ENCODE measurements at places on chromosomes 3 and 15.

DNA sequence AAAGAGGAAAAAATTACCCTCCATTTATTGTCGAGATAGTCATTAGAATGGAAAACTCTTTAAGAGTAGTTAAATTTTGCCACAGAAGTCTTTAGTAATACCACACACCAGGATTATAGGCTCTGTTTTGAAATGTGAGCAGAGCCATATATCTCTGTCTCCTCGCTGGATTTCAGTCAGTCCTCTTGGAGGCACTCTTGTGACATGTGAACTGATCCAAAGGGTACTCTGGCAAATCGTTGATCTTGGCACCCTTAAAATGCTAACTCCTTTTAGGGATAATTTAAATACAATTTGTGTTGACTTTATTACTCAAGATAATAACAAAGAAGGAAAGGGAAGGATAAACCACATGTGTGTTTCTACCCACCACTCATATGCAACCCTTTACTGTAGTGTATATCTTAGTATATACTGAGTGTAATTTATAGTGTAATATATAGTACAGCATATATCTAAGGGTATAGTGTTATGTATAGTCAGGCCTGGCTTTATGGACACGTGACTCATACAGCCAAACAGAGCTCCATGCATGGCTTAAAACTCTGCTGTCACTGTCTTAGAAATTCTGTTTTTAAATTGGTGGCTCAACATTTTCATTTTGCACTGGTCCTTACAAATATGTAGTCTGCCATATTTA, 12.3 kb upstream of the KPNA4 start:
- DNase-seq = no peak

DNA sequence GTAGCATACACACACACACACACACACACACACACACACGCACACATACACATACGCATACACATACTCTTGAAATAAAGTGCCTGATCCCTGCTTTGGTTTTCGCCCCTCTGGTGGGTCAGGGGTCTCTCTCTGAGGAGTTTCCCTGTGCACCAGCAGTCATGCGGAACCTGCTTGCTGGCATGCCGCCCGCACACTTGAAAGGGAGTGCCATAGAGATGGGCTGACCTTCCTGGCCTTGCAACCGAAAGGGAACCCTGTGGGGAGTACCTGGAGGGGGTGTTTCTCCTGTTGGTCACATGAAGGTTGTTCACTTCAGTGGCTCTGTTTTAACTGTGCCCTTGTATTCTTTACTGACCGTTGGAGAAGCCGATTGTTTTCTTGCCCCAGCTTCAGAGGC, 752.3 kb downstream of the NR2F2 start:
- DNase-seq = no peak

DNA sequence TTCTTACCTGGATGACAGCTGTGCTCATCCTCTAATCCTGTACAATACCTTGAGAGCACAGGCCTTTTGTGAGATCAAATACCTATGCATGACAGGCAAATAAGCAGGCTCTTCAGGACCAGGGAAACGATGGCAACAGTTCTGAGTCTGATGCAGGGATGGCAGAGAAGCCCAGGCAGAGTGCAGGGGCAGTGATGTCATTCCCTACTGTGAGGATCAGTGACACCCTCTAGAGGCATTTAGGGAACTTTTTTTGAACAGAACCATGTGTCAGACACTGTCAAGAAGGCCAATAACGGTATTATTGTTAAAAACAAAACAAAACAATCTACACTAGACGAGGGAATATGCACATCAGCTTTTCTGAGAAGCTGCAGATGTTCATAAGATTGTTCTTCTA, 314.8 kb upstream of the CTDSPL start:
- DNase-seq = no peak

DNA sequence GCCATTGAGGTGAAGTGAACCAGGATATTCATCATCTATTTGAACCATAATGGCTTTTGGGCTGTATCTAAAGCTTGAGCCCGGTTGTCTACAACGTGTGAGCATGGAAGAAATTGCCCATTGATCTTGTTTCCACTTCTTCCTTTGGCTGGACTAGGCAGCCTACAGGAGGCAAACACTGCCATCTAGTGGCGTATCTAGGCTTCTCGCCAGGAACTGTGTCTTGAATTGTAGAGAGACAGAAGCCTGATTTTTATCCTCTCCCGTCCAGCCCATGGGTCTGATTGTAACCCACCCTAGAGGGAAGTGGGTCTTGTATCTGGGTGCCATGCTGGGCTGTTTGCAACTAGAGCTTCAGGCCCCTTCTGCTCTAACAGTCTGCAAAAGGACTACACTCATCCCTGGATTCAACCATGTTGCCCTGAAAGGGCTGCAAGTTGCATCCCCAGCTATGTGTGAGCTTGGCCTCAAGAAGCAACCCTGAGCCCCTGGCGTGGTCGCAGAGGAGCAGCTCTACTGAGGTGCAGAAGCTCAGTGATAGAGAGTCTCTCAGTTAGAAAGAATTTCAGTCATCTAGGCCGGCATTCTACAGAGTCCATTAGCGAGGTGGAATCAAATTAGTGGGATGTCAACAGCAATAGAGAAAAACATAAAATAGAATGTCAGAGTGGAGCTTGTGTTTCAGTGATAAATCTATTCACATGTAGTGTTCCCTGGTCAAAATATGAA, 170.2 kb upstream of the UMPS start:
- no peak for DNase-seq

- no peak for DNase-seq
Measured at GRCh38 chr3:152496286-152496685, 227.6 kb downstream of the MBNL1 start.

DNA sequence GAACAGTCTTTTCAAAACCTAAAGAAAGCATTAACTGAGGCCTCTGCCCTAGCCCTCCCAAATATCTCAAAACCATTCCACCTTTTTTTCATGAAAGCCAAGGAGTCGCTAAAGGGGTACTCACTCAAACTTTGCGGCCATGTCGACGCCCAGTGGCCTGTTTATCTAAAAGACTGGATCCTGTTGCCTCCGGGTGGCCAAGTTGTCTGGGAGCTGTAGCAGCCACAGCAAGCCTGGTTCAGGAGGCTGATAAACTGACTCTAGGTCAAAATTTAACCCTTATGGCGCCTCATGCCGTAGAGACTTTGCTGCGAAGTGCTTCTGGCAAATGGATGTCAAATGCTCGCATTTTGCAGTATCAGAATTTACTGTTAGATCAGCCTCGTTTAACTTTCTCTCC, 39.5 kb downstream of the ZBTB11 start:
- no peak for DNase-seq

DNA sequence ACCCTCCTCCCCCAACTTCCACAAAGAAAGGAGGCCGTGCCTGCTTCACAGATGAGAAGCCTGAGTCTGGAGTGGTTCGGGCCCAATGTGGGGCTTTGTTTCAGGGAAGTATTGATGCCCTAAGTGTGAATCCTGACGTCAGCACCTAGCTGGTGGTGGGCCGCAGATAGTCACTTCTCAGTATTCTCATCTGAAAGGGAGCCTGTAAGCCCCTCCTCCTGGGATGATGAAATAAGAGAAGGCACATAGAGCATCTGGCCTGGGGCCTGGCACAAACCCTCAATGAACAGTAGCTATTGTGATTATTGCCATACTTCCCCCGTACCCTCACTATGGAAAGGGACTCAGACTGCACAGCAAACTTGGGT, 24.8 kb downstream of the LINGO1 start:
- DNase-seq = no peak

- DNase-seq = no peak
Measured at GRCh38 chr3:110569073-110569472, 502.5 kb upstream of the NECTIN3 start.

DNA sequence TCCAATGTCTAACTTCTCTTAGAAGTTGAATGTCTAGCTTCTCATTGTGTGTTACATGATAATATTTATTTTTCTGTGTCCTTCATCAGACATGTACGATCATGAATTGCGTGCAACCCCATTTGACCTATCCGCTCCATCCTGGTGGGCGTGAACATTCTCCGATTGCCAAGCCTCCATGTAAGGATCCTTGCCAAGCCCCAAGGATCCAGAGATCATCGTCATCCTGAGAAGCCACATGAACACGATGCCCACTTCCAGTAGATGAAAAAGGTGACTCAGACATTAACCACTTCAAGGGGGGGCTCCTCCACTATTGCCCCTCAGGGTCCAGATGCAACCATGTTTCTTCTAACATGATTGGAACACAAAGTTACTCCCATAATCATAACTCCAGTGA, 25.5 kb upstream of the KNG1 start:
- no peak for DNase-seq

DNA sequence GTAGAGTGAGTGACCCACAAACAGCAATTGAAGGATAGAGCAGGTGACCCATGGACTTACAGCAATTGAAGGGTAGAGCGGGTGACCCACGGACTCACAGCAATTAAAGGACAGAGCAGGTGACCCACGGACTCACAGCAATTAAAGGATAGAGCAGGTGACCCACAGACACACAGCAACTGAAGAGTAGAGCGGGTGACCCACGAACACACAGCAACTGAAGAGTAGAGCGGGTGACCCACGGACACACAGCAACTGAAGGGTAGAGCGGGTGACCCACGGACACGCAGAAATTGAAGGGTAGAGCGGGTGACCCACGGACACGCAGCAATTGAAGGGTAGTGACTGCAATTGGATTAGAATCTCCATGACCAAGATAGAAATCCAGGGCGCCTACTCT, 9.8 kb upstream of the TNK2 start:
- no peak for DNase-seq

DNA sequence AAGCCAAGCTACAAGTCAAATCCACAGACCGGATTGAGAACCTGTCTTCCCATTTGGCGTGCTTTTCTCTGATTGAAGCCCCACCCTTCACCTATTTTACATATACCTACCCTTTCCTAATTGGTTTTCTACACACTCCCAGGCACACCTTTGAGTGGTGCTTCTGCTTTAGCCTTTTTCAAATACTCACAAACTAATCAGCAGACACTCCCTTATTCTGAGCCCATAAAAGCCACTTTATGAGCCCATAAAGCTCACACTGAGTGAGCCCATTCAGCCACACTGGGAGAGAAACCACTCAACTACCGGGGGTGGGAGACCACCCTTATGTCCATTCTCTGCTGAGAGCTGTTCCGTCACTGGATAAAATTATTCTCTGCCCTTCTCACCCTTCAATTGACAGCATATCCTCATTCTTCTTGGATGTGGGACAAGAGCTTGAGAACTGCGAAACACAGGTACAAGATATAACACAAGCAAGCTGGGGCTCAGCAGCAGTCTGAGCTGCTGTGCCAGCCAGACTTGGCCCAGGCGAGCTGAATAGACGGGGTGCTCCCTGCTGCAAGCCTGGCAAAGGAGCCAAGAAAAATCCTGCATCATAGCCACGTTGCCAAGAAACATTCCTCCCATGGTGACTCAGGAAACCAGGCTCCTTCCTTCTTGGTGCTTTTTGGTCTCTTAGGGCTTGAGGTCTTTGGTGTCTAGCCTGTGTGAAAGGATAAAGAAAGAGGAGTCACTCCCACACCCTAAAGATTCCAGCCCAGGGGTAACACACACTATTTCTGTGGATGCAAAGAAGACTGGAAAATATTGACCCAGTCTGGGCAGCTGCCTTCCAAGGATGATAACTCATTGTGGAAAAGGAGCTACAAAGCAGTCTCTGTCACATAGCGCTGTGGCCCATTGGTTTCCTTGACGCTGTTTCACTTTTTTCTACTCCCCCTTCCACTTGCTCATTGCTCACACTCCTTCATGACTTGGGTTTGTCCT, 609.7 kb downstream of the MCTP2 start:
- DNase-seq = no peak

GRCh38 chr15:76752549-76752948, 152.6 kb downstream of the SCAPER start:
- DNase-seq = no peak

DNA sequence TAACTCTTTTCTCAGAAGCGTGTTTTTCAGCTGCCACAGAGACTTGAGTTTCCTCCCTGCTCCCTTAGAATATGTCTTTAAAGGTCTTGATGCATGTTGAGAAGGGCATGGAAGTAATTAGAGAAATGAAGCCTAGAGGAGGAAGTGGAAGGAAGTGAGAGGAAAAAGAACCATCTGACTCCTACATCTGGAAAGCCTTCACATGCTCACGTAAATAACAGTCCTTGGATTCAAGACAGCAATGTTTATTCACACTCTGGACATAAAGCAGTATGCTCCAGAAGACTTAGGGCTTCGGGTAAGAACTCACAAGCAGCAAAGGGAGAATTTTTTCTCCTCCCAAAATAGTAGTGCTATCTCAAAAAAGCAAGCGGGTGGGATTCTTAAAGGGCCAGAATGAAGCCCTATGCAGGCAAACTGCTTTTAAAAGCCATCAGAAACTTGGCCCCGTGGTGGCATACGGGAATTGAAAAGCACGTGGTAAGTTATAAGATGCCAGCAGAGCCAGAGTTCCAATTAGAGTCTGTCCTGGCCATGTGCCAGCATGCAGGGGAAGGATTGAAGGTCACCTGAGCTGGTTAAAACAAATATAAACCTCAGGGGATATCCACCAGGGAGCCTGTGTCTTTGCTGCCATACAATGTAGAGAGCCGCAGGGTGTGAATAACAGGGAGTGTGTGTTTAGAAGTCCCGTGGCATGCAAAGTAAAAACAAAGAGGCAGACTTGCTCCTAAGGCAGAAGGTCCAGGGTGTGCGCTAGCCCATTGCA, 380.8 kb upstream of the NDN start:
- DNase-seq = no peak

DNA sequence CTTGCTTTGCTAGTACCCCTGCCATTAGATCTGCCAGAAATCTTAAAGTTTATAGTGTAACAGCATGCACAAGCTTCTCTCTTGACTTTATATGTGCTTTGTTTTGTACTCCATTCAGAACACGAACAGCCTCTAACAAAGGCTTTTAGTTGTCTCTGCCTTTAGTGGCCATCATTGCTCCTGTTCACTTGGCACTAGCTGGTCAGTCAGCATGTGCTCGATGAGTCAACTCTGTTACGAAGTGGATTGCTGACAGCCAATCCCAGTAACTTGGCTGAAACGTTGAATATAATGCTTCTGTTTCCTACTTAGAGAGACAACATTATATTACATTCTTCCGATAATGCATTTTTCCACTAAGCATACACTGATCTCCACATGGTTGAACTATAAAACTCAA, 349.2 kb downstream of the NAALADL2 start:
- no peak for DNase-seq

GRCh38 chr3:100087198-100087597, 27.1 kb downstream of the FILIP1L start:
- no peak for DNase-seq

DNA sequence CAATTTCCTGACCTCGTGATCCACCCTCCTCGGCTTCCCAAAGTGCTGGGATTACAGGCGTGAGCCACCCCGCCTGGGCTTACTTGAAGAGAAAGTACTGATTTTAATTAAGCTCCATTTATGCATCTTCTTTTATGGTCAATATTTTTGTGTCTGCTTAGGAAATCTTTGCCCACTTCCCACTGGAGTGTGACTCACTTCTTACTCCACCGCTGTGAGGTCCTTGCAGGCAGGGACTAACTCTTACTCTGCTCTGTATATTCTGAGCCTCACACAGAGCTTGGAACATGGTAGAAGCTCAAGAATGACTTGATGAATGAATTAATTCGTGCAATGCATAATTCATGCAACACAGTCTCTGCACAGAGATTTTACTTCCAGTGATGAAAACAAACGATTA, 2.9 kb upstream of the TM4SF19 start:
- DNase-seq = no peak

GRCh38 chr3:35745351-35745750, 106.0 kb downstream of the ARPP21 start:
- no peak for DNase-seq

- DNase-seq = no peak
Measured at GRCh38 chr15:36940636-36941260, 159.6 kb downstream of the MEIS2 start.

- DNase-seq = no peak
Measured at GRCh38 chr3:198092276-198092675, 132.3 kb downstream of the LMLN start.

Data from activated gamma-delta T cell (primary cell).